ENCODE measurements at places on chromosomes 1 and 21.

- no peak for DNase-seq
Observed at GRCh38 chr1:58909914-58910681, 126.3 kb upstream of the JUN start.

GRCh38 chr1:150001415-150001814 lies 9.1 kb downstream of the OTUD7B start:
- DNase-seq: no peak

- no peak for DNase-seq
Observed at GRCh38 chr1:160605792-160606479, 26.6 kb upstream of the CD84 start.

DNA sequence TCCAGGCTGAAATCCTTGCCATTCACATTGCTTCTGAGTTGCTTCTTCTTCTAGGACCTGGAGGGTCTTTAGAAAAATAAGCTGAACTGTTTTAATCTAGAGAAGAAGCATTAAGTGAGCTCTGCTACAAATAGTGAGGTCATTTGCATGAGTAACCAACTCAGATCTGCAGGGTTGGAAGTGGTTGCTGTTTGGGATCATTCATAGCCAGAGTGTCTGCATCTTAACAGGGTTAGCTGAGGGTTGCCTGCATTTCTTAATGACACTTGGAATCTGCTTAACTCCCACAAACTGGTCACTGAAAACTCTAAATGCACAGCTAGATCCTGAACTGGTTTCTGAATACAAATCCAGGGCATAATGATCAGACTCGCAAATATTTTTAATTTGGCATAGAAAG lies 9.9 kb downstream of the CNIH3 start:
- no peak for DNase-seq

- DNase-seq: peak; percentile 56
Observed at GRCh38 chr21:36927719-36928117, 38.8 kb downstream of the HLCS start.

DNA sequence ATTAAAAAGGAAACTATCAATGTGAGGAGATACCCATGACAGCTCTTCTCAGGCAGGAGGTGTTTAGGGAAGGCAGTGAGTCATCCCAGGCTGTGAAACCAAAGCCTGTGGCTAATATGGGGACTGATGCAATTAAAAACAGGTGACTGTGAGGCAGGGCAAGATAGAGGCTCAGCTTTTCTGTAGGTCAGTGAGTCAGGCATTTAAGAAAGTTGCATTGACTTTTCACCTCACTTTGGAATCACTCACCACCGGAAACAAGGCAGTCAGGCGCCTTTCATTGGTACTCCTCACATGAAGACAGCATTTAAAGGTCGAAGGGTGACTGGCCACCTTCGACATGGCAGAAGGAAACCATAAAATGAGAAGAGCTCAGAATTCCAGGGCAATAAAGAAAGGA lies 54.5 kb downstream of the PAPPA2 start:
- no peak for DNase-seq

DNA sequence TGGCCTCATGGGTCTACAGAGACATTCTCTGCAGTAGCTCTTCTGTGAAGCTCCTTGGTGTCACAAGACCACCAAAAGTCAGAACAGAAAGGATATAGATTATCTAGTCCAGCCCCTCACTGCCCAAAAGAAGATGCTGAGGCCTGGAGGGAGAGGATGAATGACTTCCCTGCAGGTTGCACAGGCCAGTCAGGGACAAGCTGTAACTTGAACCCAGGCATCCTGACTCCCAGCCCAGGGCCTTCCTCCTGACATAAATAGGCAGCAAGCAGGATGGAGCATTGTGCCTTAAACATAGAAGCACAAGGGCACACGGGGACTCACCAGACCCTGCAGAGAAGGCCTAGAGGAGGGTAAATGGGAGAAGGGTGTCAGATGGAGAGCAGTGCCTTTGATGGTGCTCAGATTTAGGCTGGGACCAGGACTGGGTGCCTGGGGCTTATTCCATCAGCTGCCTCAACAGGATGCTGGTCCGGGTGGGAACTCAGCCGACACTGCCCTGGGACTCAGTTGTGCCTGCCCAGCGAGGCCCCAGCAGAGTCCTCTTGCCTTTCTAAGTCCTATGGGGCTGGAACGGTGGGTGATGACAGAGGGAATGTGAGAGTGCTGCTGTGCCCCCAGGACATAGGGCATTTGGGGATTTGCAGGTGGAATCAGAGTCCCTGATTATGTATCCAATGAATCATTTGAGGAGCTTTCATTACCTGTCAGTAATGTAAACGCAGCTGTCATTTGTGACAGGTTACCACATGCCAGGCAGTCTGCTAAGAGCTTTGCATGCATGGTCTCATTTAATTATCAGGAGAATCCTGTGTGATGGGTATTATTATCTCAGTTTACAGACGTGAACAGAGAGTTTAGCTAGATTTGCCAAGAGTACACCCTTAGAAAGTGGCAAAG lies 13.2 kb downstream of the S100A7A start:
- DNase-seq: no peak

GRCh38 chr1:153422450-153423068 lies 6.2 kb downstream of the S100A7A start:
- DNase-seq: peak; percentile 26

GRCh38 chr1:93695411-93696005 lies 13.9 kb upstream of the BCAR3 start:
- no peak for DNase-seq

DNA sequence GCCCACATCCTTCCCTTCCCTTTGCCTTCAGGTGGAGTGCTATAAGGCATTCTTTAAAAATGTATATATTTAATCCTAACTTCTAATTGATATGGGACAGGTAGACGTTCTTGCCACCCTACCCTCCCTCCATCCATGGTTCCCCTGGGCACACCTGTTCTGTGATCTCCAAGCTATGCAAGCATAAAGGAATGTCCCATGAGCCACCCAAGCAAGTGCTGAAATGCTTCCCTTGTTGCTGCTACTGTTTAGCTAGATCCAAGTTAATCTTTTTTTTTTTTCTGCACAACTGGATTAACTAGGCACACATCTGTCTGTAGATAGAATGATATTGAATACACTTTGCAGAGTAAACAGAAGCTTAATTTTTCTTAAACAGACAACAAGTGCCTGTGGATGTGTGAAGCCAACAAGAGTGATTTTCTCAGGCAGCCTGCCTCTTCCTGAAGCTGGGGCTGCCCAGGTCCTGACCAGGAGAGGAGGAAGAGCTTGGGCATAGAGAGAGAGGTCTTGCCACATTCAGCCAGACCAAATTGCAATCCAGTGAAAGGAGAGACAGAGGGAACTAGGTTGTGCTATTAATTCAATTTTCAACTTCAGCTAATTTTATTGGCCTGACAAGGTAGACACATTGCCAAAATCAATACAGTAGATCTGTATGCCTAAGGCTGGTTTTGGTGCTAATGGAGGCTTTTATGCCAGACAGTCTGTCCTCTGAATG lies 28.2 kb upstream of the ATP1B1 start:
- no peak for DNase-seq

DNA sequence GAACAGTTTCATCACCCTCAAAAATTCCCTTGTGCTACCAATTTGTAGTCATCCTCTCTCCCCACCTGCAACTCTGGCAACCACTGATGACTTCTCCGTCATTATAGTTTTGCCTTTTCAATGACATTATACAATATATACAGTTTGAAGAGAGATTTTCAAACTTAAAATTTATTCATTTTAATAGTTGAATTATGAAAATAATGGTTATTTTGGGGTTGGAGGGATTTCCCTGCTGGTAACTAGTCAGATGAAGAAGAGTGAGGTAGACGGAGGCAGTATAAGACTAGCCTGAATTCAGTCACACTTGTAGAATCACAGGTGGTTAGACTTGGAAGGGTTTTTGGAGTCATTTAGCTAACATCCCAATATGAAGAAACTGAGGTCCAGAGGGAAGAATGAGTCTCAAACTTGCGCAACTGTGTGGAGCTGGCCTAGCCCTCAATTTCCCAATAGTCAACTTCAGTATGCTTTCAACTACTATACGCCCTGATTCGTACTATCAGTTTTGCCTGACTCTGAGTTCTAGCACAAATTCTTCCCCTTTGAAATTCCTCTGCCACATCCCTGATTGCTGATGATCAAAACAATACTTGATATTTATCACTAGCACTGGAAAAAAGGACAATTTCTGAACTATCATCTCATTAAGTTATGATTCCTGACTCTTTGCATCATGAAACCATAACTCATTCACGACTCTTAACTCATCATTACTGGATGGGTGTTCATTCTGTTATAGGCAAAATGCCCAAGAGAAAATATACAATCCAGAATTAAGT lies 54.2 kb downstream of the VANGL2 start:
- no peak for DNase-seq

- no peak for DNase-seq
Observed at GRCh38 chr1:223755992-223756775, 43.8 kb downstream of the CAPN2 start.

- DNase-seq: no peak
Observed at GRCh38 chr1:182662121-182662890, 22.1 kb downstream of the RGS8 start.

- no peak for DNase-seq
Observed at GRCh38 chr1:167268347-167268787, 47.7 kb downstream of the POU2F1 start.

DNA sequence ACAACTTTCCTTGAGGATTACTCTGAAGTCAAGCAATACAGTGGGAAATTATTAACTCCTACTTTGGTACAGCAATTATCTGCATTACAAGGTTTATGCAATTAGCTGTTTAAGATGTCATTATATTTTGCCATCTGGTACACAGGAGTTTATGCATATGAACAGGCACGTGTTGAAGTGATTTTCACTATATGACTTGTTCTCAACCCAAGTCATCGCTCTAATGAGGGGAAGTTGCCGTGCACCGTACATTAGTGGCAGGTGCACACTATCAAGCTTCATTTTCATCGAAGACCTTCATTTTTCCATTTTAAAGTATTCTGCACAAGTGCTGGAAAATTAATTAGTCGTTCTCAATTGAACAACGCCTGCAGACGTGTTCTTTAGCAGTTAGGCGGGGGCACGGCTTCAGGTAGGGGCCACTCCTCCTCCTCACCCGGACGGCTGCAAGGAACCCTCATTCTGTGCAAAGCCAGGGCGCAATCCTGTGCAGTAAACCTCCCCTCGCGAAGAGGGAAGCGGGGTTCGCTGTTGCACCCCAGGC lies 39.8 kb upstream of the NFIA start:
- no peak for DNase-seq

DNA sequence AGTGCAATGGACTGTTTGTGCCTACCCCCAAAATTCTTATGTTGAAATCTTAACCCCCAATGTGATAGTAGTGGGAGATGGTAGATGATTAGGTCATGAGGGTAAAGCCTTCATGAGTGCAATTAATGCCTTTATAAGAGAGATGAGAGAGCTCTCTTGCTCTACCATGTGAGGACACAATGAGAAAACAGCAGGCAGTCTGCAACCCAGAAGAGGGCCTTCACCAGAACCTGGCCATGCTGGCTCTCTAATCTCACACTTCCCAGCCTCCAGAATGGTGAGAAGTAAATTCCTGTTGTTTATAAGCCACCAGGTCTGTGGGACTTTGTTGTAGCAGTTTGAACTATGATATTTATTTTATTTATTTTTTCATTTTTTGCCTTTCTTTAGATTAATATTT lies 21.0 kb downstream of the RYR2 start:
- no peak for DNase-seq

DNA sequence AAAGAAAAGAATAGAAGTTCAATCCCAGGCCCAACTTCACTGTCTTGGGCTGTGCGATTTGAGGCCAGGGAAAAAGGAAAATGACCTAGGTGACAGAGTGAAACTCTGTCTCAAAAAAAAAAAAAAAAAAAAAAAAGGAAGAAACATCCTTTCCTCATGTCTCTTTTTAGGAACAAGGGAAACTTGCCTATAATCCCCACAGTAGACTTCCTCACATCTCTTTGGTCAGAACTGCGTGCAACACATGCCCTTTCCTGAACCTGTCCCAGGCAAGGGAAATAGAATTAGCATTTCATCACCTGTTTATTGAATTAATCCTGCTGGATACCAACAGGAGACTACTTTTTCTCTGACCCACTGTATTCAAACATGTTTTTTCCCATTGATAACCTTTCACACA lies 2.3 kb downstream of the DCST1 start:
- no peak for DNase-seq

GRCh38 chr1:166971252-166971651 lies 4.1 kb downstream of the ILDR2 start:
- no peak for DNase-seq

DNA sequence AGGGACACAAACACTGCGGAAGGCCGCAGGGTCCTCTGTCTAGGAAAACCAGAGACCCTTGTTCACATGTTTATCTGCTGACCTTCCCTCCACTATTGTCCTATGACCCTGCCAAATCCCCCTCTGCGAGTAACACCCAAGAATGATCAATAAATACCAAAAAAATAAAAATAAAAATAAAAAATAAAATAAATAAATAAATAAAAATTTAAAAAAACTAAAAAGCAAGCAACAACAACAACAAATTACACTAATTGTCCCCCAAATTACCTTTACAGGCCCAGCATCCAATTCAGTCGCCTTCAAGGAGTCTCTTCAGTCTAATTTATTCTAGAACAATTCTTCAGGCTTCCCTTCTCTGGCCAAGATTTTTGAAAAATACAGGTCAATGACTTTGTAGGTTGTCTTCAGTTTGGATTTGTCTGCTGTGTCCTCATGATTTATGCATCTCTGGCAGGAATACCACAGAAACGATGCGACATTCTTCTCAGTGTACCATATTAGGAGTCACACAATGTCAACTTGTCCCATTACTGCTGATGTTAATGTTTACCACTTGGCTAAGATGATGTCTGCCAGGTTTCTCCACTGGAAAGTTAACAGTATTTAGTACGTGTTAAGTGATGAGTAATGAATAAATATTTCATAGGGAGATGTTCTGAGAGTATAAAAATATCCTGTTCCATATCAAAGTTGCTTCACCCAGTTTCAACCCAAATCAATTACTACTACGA lies 20.3 kb upstream of the BMP8B start:
- no peak for DNase-seq

DNA sequence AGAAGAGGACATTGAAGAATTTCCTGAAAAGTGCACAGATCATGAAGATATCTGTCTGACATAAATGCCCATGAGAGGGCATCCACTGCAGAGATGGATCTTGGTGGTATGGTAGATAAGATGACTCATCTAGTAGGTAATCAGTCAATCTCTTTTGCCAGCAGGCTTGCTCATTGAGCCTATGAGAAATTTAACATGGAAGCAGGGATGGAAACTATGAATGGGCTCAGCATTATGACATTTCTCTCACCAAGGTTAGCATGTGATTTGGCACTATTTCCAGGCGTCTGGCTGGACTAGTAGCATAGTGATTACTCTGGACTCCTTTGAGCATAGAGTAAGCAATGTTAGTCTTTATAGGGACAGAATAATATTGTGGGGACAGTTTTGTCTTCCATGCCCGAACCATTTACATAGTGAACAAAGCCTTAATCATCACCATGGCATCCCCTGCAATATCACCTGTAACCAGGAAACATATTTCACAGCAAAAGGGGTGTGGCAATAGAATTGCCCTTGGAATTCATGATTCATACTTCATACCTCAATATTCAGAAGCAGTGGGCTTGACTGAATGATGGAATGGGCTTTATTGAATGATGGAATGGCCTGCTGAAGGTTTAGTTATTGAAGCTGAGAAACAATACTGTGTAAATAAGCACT lies 7.3 kb downstream of the OR2C3 start:
- DNase-seq: no peak

Measured in stimulated activated CD8-positive, alpha-beta memory T cell treated with anti-CD3 and anti-CD28 coated beads, Interleukin-4, amount 100 ng/mL, for 1 hour (primary cell).